LHCN-M2 (cell line): ENCODE measurements at places on chromosomes 3 and 15. TPM values are rescaled to one million over a fixed set of nuclear protein-coding genes. Genes with fewer than 3 reads are reported as not detected.
A peak's percentile ranks its signal among the peaks of the same experiment; 100 is the strongest.

DNA sequence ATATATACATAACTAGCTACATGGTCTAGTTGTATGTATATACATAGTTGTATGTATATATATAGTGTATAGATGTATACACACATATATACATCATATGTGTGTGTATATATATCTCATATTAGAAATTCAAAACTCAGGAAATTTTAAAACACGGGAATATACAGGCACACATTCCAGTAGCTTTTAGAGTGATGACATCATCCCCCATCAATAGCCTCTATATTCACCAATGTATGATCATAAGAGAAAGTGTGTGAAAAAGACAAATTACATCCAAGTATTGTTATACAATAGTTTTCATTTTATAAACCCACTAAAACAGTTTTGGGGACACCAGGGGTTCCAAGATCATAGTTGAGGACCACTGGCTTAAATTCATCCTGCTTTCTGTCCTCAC, 23.0 kb downstream of the SCN10A start:
- no peak for DNase-seq

GRCh38 chr15:38896647-38897046, 332.0 kb upstream of the RASGRP1 start:
- DNase-seq = no peak

DNA sequence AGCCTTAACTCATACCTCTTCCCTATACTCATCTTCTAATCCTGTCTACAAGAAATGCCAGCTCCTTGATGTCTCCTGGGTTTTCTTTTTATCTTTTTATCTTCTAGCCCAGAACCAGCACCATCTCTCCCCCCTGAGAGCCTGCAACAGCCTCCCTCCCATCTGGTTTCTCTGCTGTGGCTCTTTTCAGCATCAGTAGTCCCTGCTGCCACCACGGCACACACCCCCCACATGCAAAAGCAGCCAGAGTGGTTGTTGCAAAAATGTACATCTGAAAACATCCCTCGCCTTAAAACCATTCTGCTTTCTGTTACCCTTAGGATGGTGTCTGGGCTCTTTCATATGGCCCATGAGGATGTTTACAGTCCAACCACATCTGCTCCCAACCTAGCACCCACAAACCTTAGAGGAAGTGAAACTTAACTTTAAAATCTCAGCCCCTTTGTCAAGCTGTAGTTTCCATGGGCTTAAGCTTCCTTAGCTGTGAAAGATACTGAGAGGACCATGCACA, 775 bp downstream of the TTC21A start:
- DNase-seq = no peak

- DNase-seq = no peak
Measured at GRCh38 chr3:14166877-14167603, 11.4 kb downstream of the XPC start.

DNA sequence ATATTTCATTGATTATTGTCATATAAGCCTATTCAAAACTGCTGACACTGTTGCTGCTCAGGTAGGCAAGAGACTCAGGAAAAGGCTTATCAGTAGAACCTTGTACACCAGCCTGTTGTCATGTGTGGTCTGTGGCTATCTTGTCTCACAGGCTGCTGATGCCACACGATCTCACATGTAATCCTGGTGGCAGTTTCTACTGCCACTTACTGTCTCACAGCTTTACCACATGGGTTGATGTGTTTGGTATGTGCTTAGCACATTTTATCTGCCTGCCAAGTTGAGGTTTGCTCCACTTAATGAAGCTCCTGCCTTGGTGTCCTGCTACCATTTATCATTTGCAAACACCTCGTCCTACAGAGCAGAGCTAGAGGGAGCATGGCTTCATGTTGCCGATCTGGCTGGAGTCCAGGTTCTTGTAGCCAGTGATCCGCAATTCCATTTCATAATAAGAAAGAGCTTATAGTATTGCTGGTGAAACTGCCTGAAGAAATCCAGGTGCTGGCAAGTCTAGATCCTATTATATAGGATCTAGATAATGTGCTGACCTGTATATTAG, 637.9 kb downstream of the NLGN1 start:
- DNase-seq = no peak

- DNase-seq = no peak
Measured at GRCh38 chr15:27271258-27271657, 300.3 kb downstream of the GABRG3 start.

DNA sequence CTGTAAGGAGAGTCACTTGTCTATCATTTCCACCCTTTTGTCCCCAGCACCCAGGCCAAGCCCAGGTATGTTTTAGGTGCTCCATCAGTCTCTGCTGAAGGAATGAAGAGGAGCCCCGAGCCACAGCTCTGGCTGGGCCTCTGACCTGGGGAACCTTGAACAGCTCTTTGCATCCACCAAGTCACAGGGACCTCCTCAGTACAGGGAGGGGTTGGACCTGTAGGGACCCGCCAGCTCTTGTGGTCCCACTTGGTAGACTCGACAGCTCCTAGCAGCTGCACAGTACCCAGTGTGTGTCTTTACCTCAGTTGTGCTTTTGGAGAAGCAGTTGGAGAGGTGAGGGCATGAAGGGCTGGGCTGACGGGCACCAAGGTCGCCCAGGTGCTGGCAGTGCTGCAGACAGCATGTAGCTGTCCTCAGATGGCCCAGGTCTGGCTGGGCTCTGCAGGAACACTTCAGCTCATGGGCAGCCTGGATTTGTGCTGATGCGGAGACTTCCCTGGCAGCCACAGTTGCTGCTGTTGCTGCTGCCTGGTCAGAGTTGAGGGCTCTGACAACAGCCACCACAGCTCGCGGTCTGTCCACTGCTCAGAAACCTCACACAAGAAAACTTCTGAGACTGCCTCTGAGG, 123.6 kb downstream of the CACNA1D start:
- no peak for DNase-seq

DNA sequence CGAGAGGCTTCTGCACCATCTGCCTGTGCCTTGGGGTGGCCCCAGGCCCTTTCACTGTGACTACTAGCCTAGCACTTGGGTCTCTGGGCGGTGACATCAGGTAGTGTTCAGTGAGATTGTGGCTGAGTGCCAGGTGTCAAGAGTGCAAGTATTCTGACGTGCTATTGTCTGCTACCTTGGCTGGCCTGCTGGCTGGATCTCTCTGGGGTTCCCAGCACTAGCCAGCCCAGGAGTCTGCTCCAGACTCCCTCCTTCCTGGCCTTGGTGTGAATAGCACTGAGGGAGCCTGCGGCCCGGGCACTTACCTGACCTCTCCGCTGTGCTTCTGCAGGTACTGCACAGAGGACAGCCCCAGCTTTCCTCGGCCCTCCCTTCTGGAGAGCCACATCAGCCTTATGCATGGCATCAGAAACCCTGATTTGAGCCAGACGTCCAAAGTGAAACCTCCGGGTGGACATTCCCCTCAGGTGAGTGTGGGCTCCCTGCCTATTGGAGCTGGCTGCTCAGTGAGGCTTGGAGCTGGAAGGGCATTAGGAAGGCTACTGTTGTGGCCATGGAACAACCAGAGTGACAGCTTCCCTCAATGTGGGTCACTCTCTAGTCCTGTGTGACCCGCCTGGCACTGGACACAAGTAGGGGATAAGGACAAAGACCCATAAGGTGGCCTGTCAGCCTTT, 17.5 kb upstream of the ALPK3 start:
- no peak for DNase-seq

DNA sequence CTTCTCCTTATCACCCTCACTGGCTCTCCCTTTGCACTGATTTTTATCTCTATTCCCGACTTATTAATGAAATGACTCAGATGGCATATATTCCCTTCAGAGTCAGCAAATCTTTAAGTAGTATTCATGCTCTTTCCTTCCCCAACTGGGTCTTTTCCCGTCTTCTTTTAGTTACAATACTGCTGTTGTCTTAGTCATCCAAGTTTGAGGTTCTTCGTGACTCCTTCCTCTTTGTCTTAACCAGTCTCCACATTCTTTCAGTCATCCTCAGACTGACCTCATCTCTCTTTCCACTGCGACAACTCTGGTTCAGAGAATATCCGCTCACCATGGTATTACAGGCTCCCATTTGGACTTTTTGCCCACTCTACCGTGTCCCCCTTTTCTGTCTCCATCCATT, 12.4 kb downstream of the WDR5B start:
- DNase-seq = peak; percentile 25

The NIT2 gene
- total RNA-seq = 23.5 and 27.4 TPM in 2 replicates

The ESYT3 gene
- total RNA-seq = 0.90 and 1.0 TPM in 2 replicates

The ATR gene
- 24.7 and 31.2 TPM in 2 replicates for total RNA-seq

The STRIT1 gene
- not detected in 2 replicates for total RNA-seq

- no peak for DNase-seq
Measured at GRCh38 chr15:68313501-68314410, 36.2 kb downstream of the FEM1B start.

The CSNK1G1 gene
- 19.7 and 21.0 TPM in 2 replicates for total RNA-seq

DNA sequence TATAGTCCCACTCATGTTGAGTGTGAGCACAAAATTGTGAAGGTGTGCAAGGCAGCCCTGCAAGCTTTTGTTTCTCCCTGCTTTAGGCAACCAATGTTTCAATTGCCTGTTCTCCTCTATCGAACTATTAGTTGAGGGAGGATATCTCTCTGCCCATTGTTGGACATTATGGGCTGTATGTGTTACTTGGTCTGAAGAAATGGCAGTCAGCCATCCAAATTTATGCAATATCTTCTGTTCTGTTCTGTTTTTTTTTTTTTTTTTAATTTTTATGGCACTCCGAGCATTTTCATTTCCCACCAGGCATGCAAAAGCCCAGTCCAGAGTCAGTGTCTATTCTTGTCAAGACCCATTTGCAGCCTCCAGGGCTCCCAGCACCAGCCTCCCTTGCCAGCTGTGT, 44.0 kb downstream of the ANAPC13 start:
- DNase-seq = no peak

GRCh38 chr15:26676115-26676514, 96.8 kb downstream of the GABRB3 start:
- DNase-seq = no peak

GRCh38 chr15:65033659-65034269, 4.3 kb upstream of the MTFMT start:
- DNase-seq = peak; percentile 45

- peak; percentile 97 for DNase-seq
Measured at GRCh38 chr3:129888771-129889170, 4.7 kb downstream of the TMCC1 start.

GRCh38 chr15:52336529-52336928, 40.9 kb upstream of the MYO5C start:
- DNase-seq = no peak

- no peak for DNase-seq
Measured at GRCh38 chr15:22839046-22839695, 705 bp downstream of the NIPA2 start.

GRCh38 chr3:166498446-166498845, 661.2 kb upstream of the BCHE start:
- no peak for DNase-seq

DNA sequence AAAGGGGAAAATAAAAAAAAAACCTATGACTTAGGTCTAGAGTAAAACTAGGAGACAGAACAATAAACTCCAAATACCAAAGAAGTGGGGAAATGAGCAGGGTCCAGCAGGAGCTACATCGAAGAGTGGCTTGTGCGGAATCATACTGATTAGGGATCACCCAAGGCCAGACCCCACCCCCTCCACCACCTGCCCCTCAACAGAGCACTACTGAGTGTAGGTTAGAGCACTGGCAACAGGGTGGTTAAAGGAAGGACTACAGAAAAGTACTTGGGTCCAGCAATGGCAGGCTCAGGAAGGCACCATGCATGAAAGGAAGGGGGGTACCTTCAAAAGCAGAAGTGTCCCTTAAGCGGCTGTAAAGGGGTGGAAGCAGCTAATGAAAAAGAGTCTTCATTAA, 96.2 kb downstream of the UBE3A start:
- no peak for DNase-seq

- DNase-seq = peak; percentile 77
Measured at GRCh38 chr3:42600958-42601675, 631 bp downstream of the NKTR start.

The SERINC4 gene
- 0.11 TPM in 1 of 2 replicates, not detected in the other for total RNA-seq

The RASGRF1 gene
- total RNA-seq = 1.4 and 5.7 TPM in 2 replicates

The GOLGA6A gene
- total RNA-seq = not detected in 2 replicates

GRCh38 chr3:180624714-180625113, 22.8 kb downstream of the TTC14 start:
- no peak for DNase-seq

The PRKCI gene
- total RNA-seq = 33.0 and 35.2 TPM in 2 replicates

The ACOX2 gene
- total RNA-seq = 2.4 and 2.7 TPM in 2 replicates

The EXOSC7 gene
- total RNA-seq = 53.7 and 58.7 TPM in 2 replicates

- DNase-seq = no peak
Measured at GRCh38 chr3:183554377-183554776, 1.1 kb downstream of the KLHL6 start.

- DNase-seq = peak; percentile 52
Measured at GRCh38 chr3:142724682-142725356, 985 bp downstream of the TRPC1 start.

DNA sequence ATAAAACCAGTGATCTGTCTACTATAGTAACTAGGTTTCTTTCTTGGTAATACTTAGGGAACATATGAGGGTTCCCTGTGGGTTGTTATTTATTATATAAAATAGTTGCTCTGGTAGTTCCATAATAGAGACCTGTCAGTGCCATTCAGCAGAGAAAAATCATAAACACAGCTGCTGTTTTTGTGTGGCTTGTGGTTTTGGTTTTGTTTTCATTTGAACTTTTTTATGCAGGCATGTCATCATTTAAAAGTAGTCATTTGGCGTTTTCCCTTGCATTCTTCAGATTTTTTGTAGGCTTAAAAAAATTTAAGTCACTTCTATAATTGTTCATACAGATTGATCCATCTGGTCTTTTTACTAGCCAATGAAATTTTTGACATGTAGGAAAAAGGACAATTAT, 47.9 kb downstream of the PIK3CA start:
- DNase-seq = peak; percentile 93

GRCh38 chr3:49133226-49133951, 539 bp upstream of the LAMB2 start:
- peak; percentile 86 for DNase-seq

DNA sequence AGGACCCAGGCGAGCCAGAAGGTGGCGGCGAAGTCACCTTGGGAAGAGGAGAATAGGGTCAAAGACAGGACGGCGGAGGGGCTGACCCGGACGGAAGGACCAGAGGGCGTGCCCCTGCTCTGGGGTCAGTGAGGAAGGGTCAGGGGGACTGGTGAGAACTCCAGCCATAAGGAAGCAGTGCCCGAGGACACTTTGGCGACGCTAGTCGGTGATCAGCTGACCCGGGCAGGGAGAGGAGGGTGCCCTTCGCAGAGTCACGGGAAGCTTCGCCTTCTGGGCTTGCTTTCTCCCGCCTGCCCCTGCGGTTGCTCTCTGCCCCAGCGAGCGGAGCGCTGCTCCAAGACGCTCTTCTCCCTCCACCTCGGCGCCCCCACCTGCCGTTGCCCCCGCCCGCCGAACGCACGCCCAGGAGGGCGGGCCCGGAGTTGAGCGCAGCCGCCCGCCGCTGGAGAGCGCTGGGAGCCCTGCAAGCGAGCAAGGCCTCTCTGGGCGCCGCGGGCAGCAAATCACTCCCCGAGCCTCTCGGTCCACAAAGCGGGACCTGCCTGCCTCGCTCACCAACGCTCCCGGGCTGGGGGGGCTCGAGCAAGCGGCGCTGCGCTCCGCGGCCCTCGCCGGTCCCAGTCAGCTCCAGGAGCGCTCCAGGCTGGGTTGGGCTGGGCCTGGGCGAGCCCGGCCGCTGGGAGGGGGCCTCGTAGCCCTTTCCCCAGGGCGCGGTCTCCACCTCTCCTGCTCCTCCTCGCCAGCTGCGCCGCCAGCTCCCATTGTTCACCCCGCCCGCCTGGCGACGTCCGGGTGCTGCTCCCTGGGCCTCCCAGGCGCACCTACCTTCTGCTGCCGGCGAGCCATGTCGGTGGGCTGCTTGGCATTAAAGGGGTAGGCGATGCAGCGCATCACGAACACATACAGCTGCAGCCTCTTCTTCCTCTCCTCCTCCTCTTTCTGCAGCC, 1.2 kb downstream of the CADPS start:
- DNase-seq = no peak
